ENCODE measurements at places on chromosomes 3 and 15.

DNA sequence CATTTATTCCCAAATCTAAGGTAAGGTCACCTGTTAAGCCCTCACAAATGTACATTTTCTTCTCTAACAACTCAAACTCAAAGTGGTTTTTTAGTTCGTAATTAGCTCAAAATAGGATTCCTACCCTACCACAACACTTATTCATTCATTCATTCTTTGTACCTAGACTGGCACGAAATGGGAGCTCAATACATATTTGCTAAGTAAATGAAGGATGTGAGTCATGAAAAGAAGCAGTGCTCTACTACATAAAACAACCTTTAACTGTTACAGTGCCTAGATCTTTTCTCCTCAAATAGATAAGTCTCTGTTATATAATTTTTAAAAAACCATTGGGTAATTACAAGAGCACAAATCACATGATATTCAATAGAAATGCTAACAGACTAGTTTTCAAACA, 13.1 kb downstream of the RSL24D1 start:
- ATAC-seq: no peak

- peak; percentile 88 for ATAC-seq
Measured at GRCh38 chr15:61841466-61841865, 218.8 kb downstream of the VPS13C start.

- ATAC-seq: no peak
Measured at GRCh38 chr15:40250304-40250656, 11.4 kb downstream of the PAK6 start.

GRCh38 chr3:10957976-10958749, 34.4 kb upstream of the SLC6A1 start:
- ATAC-seq: no peak

- ATAC-seq: no peak
Measured at GRCh38 chr3:72889310-72890165, 1.7 kb downstream of the GXYLT2 start.

- ATAC-seq: no peak
Measured at GRCh38 chr3:142009029-142009428, 132.6 kb downstream of the ATP1B3 start.

DNA sequence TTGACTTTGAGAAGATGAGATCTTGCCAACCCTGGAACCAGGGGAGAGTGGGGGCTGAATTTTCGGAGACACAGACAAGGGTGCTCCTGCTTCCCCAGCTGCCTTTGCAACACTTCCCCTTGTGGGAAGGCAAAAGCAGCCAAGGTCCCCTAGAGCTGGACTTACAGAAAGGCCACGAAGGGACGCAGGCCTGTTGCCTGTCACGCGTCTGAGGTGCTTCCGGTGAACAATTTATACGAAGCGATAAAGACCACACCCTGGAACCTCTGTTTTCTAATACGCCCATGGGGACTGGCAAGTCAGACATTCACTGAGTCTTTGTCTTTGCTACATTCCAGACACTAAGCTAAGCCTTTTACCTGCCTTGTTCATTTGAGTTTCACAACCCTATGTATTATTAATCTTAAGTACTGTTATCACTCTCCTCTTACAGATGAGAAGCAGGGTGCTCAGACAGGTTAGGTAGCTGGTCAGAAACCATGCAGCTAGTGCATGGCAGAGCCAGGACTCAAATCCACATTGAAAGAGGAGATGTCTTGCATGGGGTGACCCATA, 13.2 kb downstream of the MEGF11 start:
- ATAC-seq: no peak

DNA sequence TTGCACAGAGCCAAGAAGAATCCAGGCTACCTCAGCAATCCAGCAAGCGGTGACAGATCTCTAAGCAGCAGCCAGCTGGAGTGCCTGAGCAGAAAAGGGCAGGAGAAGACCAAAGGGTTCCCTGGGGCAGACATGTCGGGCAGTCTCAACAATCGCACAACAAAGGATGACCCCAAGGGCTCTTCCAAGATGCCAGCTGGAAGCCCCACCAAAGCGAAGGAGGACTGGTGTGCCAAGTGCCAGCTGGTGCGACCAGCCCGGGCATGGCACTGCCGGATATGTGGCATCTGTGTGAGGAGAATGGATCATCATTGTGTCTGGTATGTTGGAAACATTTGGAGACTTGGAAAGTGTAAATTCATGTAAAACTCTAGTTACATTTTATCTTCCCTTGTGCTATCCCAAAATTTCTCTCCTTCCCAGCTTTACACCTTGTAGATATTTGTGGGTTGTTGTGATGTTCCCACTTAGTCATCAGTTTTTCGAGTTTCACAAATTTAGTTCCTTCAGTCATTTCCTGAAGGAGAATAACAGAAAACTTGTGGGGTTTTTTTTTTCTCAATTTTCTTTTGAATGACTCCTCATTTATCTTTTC, 6.4 kb downstream of the ZDHHC23 start:
- ATAC-seq: no peak

DNA sequence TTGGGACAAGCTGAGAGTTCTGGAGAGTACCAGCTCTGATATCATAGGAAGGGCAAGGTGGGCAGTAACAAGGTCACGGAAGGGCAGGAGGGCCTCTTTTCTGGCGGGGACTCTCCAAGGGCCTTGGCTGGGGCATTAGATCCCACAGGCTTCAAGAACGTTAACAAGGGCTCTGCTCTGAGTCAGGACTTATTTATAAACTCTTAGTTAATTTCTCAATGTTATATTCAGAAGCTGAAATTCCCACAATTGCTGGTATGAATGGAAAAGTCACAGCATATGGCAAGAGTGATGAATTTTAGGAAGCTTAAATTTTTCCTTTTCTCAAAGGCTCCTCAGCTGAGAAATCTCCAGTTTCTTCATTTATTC, 320.2 kb upstream of the TBC1D5 start:
- ATAC-seq: no peak

DNA sequence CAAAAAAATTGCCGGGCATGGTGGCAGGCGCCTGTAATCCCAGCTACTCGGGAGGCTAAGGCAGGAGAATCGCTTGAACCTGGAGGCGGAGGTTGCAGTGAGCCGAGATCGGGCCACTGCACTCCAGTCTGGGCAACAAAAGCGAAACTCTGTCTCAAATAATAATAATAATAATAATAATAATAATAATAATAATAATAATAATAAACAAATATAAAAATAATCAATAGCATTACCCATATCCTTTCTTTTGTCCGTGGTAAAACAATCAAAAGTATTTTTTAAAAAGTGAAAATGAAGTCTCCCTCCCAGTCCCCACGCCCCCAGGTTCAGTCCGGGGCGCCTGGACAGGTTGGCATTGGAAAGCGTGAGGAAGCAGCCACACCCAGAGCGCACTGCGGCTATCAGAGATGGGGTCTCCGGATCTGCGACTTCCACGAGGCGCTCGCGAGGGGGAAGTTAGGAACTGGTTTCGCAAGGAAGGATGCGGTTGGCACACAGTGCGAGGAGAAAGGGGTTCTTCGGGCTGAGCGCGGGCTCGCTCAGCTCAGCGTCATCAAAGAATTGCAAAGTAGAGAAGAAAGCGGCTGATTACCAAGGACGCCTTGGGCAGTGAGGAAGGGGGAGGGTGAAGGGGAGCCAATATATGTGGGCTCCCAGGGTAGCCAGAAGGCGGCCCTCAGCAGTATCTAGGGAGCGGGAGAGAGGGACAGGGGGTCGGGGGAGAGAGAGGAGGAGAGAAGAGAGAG, 69.5 kb upstream of the EPHB3 start:
- ATAC-seq: no peak
